Epithelial cell of prostate (primary cell): ENCODE measurements at places on chromosomes 13 and 19.

GRCh38 chr13:76886005-76886291 is 257 bp downstream of the KCTD12 start:
- DNase-seq = no peak

GRCh38 chr13:99471221-99472121 is 29.8 kb upstream of the TM9SF2 start:
- DNase-seq = no peak

DNA sequence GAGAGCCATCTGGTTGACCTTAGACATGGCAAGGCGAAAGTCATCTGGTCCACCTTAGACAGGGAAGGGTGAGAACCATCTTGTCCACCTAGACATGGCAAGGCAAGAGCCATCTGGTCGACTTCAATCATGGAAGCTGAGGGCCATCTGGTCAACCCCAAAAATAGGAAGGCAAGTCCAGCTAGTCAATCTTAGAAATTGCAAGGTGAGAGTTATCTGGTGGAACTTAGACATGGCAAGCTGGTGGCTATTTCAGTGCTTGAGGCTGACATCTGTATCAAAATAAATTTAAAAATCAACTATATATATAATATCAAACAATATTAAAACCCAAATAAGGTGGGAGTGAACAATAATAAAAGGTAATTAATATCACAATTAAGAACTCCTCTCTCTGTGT is 83.9 kb downstream of the ZNF726 start:
- no peak for DNase-seq

DNA sequence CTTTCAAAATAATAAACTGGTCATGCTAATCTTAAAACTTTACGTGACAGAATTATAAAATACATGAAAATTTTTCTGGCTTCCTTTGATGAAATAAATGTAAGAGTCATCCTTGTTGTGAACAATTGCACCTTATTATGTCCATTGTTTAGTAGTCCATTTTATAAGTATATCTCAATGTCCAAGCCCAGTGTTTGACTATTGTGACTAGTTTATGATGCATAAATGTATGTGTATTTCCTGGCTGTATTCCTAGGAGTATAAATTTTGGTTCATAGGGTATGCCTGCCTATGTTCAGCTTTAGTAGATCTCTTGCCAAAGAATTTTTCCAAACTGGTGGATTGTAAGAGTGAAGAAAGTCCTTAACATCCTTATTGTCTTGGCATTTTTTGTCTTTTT is 2895.5 kb upstream of the PCDH20 start:
- no peak for DNase-seq

DNA sequence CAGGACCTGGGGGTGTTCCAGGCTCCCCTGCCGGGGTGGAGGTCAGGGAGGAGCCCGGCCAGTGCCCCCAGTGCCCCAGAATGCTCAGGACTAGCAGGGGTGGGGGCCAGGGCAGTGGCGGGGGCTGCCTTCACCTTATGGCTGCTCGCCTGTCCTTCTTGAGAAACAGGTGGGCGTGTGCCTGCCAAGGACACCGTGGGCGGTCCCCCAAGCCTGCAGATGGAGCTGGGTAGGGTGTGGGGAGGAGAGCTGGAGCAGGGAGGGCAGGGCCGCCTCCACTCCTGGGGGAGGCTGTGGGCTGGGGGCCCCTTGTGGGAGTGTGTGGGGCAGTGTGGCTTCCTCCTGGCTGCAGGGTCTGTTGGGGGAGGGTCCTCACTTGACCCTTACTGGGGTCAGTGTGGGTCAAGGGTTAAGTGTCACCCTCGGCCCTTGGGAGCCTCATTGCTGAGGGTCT is 160.1 kb downstream of the KDM4B start:
- DNase-seq = no peak

DNA sequence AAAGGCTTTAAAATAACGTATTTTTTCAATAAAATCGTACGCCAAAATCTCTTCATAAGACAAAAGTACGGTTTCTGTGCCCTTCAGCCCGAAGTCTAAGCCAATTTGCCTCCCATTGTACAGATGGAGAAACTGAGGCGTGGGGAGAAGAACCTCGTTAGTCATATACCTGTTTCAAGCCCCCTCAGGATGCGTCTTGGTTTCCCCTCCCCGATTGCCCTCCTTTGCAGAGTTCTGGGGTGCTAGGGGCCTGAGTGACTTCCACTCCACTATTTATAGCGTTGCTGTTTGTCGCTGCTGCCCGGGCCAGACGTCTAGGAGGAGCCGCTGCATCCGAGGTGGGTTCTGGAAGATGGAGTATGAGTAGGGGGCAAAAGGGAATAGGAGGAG is 2.3 kb upstream of the LTBP4 start:
- DNase-seq = no peak

- no peak for DNase-seq
Observed at GRCh38 chr13:81639984-81640582, 1299.2 kb upstream of the SPRY2 start.
